ENCODE measurements at places on chromosomes 4 and X.

- no peak for DNase-seq
Observed at GRCh38 chr4:2036866-2037265, 22.3 kb upstream of the NAT8L start.

GRCh38 chrX:39150220-39150619 is 349.0 kb downstream of the MID1IP1 start:
- no peak for DNase-seq

GRCh38 chr4:138118270-138118669 is 123.9 kb downstream of the SLC7A11 start:
- no peak for DNase-seq

DNA sequence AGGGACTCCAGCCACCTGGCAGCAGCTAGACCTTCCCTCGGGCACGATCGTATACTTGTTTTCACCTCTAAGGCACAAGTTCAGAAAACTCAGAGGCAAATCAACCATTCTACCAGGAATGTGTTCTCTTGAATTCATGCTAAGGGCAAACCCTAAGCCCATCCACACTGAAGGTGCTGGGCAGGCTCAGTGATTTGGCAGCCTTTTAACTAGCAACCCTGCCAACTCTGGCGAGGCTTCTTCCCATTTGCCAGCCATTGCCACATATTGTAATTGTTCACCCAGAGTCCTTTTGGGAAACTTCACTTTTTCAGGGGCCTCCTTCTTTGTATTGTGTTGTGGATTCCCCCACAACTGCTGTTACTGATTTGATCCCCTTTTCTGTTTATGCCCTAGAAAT is 298.6 kb upstream of the LDB2 start:
- DNase-seq = no peak

GRCh38 chrX:45134775-45135174 is 65.9 kb downstream of the DIPK2B start:
- no peak for DNase-seq

- no peak for DNase-seq
Observed at GRCh38 chr4:122762520-122762919, 30.0 kb downstream of the BBS12 start.

- no peak for DNase-seq
Observed at GRCh38 chr4:120991885-120992284, 69.4 kb upstream of the PRDM5 start.

DNA sequence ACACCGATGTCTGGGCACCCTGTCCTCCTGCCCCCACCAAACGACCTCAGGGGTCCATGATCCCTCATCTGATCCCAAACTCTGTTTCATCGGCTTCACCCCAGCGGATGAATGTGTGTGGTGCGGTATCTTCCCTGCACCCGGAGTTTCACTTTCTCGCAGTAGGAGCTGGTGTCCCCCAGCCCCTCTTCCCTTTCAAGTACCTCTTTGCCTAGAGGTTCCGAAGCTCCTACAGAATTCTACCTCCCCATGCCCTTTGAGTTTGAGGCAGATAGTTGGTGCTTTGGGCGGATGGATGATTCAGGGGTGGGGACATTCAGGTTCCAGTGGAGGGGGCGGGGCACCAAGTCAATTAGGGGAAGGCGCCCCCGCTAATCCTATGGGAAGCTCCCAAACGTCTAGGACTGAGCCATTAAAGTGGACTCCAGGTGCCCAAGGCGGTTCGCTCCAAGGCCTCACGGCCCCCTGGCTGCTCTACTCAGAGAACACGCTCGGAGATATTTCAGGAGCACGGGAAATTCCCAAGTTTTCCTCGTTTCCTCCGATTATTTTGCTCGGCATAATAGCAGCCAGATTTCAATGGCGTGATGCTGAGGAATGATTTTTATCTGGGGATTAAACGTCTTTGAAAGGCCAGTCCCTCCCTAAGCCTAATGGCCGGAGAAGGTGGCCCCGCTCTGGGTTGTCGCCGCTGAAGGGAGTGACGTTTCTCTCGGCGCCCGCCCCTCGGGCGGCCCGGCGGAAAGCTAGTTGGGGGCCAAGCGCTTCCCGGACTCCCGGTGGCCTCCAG is 1.3 kb downstream of the MSX1 start:
- DNase-seq = no peak

GRCh38 chr4:23686169-23686897 is 203.5 kb downstream of the PPARGC1A start:
- DNase-seq = peak; percentile 21

DNA sequence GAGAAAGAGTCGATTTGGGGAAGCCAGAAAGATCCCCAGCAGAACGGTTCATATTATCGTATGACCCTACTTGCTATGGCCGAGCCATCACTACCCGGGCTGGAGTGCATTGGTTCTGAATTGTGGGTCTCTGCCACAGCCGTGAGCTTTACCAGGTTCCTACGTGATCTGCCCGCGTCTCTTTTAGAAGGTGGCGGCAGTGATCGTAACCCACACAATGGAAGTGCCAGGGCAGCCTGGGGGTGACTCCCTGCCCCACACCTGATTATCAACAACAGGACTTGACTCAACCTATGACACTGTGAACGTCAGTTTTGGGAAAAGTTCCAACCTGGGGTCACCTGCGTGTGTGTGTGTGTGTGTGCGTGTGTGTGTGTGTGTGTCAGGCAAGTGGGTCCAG is 90.8 kb downstream of the SHOX start:
- no peak for DNase-seq

DNA sequence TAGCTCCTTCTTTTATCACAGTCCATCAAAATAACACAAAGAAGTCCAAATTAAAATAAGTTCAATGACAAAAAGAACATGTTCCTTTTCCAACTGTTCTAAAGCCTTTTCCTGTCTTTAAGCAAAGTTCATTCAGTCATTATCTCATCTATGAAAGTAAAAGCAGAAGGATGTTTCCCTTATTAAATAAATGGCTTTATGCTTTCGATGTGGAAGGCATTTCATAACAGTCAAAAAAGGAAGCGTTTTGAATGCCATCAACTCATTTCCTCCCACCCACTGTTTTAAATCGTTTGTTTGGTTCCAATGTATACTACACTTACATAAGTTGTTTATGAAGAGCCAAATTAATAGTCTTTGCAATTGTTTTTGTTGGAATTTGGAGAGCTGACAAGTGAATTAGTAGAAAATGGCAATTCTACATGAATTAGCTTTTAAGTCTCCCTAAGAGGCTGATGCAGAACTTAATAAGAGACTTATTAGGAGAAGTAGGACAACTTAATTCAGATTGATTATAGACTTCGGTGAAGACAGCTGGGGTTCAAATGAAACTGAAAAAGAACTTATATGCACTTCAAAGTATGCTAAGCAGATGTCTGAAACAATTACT is 392.6 kb upstream of the FTHL17 start:
- no peak for DNase-seq

- DNase-seq = no peak
Observed at GRCh38 chrX:135543172-135543571, 22.7 kb downstream of the INTS6L start.

- DNase-seq = no peak
Observed at GRCh38 chr4:121192013-121192412, 27.9 kb upstream of the TNIP3 start.

GRCh38 chrX:150574559-150575418 is 6.4 kb downstream of the MTM1 start:
- no peak for DNase-seq

DNA sequence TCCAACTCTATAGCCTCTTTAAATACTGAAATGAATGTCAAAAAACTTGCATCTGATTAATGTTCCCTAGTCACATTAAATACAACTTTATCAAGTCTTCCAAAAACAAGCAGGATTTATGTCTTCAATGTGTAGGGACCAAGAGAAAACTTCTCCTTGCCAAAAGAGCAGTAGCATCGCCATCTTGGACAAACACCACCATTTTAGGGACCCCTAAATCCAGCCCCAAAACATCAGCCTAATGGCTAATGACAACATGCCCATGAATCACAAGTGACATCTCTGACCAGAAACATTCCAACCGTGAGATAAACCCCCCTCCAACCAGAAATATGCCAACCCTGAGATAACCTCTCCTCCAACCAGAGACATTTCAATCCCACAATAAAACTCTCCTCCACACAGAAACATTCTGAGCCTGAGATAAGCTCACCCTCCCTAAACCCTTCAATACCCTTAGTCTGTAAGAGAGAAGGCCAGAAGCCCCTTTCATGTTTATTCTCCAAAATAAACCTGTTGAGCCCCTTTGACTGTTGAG is 697.4 kb downstream of the TRAM1L1 start:
- DNase-seq = no peak

- no peak for DNase-seq
Observed at GRCh38 chr4:41853973-41854372, 81.3 kb upstream of the TMEM33 start.

- peak; percentile 18 for DNase-seq
Observed at GRCh38 chr4:38664706-38665401, 855 bp downstream of the KLF3 start.

DNA sequence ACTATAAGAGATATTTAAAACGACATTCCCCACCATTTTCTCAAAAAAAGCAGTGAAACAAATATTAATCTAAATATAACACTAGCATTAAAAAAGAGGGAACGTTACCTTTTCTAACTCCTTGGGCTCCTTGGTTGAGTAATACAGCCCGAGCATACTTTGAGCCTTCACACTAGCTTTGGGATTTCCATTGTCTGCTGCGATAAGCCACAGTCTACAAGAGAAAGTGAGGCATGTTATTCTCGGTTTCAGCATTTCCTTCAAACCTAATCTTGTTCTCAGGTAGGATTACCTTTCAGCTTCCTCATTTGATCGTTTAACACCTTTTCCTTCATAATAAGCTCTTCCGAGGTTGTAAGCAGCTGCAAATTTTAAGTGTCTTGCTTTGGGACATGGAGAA is 21.7 kb downstream of the LRP2BP start:
- DNase-seq = no peak

DNA sequence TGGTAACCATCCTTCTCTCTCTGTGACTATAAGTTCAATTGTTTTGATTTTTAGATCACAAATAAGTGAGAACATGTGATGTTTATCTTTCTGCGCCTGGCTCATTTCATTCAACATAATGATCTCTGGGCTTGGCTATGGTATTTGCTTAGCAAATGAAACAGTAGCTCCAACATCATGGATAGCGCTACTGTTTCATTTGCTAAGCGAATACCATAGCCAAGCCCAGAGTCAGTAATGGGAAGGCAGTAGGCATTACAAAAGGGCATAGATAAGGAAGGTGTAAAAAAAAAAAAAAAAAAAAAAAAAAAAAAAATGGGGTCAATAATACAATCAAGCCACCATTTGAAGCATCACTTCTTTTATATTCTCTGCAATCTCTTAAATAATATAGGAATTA is 469.0 kb upstream of the ATOH1 start:
- DNase-seq = no peak

- DNase-seq = no peak
Observed at GRCh38 chr4:17066972-17067371, 168.5 kb upstream of the LDB2 start.

DNA sequence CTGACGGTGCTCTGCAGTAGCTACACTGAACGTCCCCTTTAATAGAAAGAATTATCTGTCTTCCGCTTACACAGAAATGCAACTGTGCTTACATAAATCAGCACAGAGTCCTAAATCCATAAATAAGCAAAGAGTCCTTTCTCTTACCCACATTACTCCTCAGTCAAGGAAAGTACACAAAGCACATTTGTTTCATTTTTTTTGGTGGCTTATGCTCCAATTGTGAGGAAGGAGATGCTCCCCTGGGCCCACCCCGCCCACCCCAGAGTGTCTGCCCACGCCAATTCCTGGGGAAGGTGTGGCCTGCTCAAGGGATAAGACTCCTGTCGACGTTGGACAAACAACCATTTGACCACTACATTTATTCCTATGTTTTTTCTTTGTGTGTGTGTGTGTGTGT is 53.8 kb downstream of the CPLX1 start:
- DNase-seq = no peak

DNA sequence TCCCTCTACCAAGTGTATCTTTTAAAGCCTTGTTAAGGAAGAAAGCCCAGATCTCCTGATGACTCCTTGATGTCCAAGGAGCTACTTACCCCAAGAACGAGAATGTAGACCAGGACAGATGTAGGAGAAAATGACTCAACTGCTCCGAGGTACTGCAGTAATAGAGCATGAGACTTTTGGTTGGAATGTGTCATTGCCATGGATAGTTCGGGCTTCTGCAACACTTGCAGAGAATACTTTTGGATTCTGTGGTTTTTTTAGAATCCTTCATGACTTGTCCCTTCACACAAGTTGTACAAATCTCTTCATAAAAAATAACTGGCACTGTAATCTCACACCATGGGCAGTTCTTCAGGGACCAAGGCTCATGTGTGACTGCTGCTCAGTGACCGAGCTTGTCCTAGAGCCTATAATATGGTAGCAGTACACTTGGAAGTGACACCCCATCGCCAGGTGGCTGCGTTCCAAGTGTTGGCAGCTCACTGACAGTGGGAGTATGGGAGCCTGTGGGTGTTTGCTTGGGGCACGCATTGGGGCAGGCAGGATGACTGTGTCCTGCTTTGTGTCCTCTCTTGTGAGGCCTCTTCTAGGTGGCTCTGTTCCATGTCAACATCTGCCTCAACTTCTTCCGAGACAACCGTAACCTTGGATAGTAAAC is 87.9 kb upstream of the WDR1 start:
- no peak for DNase-seq

DNA sequence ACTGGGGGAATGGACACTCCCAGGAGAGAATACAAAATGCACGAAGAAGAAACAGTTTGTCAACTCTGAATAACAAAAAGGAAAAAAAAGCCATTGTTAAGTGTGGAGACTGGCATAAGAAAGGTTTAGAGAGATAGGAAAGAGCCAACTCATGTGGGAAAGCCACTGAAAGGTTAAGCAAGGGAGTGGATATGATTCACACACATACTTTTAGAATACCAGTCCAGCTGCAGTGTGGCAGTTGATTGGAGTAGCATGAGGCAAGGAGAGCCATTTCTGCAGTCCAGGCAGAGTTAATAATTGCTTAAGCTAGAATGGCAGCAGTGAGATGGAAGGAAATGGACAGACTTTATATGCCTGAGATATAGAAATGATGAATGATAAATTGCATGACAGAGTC is 36.9 kb upstream of the ADAD1 start:
- no peak for DNase-seq

DNA sequence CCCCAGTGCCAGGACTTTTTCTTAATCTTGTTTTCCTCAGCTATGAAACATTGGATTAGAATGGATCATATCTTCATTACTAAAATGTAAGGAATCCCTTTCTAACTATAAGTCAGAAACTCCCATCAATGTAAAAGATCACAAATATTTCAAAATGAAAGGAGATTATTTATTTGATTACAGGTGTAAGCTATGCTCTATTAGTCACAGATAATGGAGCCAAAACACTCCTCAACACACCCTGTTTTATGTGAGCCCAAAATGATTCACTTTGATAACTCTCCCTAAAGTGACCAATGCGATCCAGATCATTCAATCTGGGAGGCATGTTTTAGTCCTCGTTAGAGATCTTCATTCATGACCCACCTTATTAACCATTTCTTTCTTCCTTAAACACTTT is 566.7 kb upstream of the TENM3 start:
- DNase-seq = no peak

DNA sequence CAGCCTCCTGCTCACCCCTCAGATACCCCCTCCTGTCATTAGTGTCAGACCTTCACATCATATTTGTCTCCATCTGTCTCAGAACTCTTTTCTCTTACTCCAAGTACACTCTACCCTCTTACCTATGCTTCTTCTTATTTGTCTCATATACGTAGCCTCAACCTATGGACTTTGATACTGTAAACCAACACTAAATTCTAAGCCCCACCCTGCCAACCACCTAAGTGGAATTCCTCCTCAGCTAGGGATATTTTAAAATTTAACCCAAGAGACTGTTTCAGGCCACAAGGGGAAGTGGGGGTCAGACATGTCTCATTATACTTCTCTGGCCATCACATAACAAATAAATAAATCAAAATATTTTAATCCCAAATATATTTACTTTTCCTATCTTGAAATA is 778.1 kb upstream of the GRID2 start:
- DNase-seq = no peak

- DNase-seq = peak; percentile 32
Observed at GRCh38 chr4:84503495-84504437, 4.7 kb upstream of the NKX6-1 start.

Data from DMS 273 treated with DMSO at 0.1 percent for 48 hours (cell line).